CD4-positive, alpha-beta T cell (primary cell): ENCODE measurements at places on chromosomes 7 and 10. TPM values are rescaled to one million over a fixed set of nuclear protein-coding genes. Genes with fewer than 3 reads are reported as not detected.

The GPR85 gene
- total RNA-seq, result not detected

- H3K27ac ChIP-seq, result no peak overlapping the region
- no peaks in the 10 kb centered on the region for H3K27me3 ChIP-seq
- no peak for DNase-seq
- H3K4me3 ChIP-seq, result no peak overlapping the region
These were observed 11.8 kb downstream of the MMRN2 start for GRCh38 chr10:86945361-86946212.

DNA sequence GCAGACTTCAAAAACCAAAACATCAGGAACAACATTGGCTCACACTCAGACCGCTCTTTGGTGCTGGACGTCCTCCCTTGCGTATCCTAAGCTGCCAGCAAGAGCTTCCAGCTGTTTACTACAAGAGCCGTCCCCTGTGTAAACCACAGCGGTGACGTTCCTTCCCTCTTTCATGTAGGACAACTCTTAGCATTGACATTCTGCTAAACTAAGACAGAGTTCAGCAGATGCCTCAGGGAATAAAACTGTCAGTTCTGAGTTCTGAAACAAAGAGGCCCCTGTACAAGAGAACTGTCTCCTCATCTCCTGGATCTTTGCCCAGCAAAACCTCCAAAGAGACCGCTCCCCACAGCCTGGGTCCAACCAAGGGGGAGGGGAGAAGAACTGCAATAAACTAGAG is 57.8 kb upstream of the OPALIN start:
- H3K36me3 ChIP-seq, result no peaks in the 10 kb centered on the region
- no peaks in the 10 kb centered on the region for H3K4me1 ChIP-seq
- peaks cover 6% of the 10 kb centered on the region for H3K27me3 ChIP-seq
- H3K27ac ChIP-seq, result no peak overlapping the region
- DNase-seq, result no peak
- H3K4me3 ChIP-seq, result no peak overlapping the region

DNA sequence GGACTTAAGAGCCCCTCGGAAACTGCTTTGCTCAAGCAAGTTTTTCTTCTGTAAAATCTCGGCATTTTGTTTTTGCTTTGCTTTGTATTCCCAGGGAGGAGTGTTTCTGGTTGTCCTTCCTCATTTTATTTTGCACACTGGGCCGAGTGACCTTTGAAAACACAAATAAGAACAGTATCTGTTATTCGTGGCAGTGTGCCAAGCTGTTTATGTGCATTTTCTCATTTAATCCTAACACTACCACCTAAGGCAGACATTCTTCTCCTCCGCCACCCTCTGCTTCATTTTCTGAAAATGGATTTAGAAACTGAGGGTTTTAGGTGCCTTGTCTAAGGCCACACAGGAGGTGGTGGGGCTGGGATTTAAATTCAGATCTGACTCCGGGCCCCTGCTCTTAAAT is 218.5 kb downstream of the TCF7L2 start:
- no peak overlapping the region for H3K27ac ChIP-seq
- DNase-seq, result no peak
- no peak overlapping the region for H3K4me3 ChIP-seq

DNA sequence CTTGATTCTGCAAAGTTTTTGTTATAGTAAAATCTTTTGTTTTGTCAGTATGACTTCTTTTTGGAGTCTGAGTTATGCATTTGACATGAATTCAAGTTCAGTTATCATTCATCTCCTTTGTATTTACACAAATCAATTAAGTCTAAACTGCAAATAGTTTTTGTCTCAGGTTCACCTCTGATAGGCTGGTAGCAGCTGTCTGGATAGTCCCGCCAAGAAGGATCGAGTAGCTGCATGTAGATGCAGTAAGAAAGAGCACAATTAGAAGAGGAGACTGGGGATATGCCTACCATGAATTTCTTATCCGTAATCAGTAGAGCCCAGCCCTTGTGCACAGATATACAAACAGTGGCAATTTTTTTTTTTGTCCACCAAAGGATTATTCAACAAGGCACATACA is 392.5 kb upstream of the ETV1 start:
- no peak for DNase-seq
- no peak overlapping the region for H3K27ac ChIP-seq
- H3K4me3 ChIP-seq, result no peak overlapping the region
- no peaks in the 10 kb centered on the region for H3K27me3 ChIP-seq

- DNase-seq, result no peak
- H3K4me1 ChIP-seq, result no peaks in the 10 kb centered on the region
- peaks cover 25% of the 10 kb centered on the region for H3K36me3 ChIP-seq
- no peaks in the 10 kb centered on the region for H3K27me3 ChIP-seq
- H3K4me3 ChIP-seq, result no peak overlapping the region
- H3K27ac ChIP-seq, result no peak overlapping the region
These were observed 50.8 kb downstream of the SUFU start for GRCh38 chr10:102554531-102554930.
